ENCODE measurements at places on chromosomes 2 and 18.
A peak's percentile ranks its signal among the peaks of the same experiment; 100 is the strongest.

GRCh38 chr18:58491773-58492752, 136.8 kb downstream of the ALPK2 start:
- H3K4me3 ChIP-seq: no peak overlapping the region
- H3K36me3 ChIP-seq: no peaks in the 10 kb centered on the region
- no peaks in the 10 kb centered on the region for H3K27me3 ChIP-seq
- peak overlapping the region; percentile 63 for H3K27ac ChIP-seq

GRCh38 chr18:53946594-53946993, 277.9 kb downstream of the MBD2 start:
- peaks cover 8% of the 10 kb centered on the region for H3K4me1 ChIP-seq
- H3K27ac ChIP-seq: no peak overlapping the region
- H3K4me3 ChIP-seq: no peak overlapping the region
- H3K27me3 ChIP-seq: no peaks in the 10 kb centered on the region
- DNase-seq: no peak

GRCh38 chr18:10169064-10169562, 255.3 kb downstream of the VAPA start:
- H3K4me3 ChIP-seq: no peak overlapping the region
- no peak for DNase-seq

DNA sequence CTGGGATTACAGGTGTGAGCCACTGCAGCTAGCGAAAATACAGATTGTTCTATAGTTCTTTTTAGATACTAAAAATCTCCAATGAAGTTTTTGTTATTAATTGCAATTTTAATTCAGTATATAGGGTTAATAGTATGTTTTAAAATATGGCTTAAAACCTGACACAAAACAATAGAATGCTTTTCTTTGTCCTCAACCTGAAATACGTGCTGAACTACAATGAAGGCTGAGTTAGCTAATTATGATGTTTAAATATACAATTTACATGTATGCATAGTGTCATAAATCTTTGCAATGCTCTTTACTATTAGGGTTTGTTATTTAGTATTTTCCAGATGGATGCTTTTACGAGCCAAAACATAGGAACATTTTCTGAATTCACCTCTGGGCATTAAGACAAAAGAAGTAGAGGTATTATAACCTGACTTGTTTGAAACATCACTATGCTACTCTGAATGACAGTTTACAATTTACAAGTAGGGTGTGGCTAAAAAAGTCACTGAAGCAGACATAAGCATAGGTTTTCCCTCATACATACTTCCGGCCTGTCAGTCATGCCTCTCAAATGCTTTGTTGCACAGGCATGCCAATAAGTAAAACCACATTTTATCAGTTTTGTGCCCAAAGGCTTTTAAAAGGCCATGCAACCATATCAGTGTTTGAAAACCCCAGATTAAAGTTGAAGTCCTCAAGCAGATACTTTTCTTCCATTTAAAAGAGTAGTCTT, 168.3 kb downstream of the OTX1 start:
- H3K27me3 ChIP-seq: no peaks in the 10 kb centered on the region
- DNase-seq: no peak
- H3K36me3 ChIP-seq: no peaks in the 10 kb centered on the region
- peaks cover 7% of the 10 kb centered on the region for H3K4me1 ChIP-seq
- no peak overlapping the region for H3K4me3 ChIP-seq
- no peak overlapping the region for H3K27ac ChIP-seq

Measured in HepG2 (cell line).